ENCODE measurements at places on chromosomes 11 and 22. TPM values are rescaled to one million over a fixed set of nuclear protein-coding genes. Genes with fewer than 3 reads are reported as not detected.

- no peaks in the 10 kb centered on the region for H3K36me3 ChIP-seq
- H3K27me3 ChIP-seq, result peaks cover 3% of the 10 kb centered on the region
- H3K4me3 ChIP-seq, result no peak overlapping the region
- H3K4me1 ChIP-seq, result no peaks in the 10 kb centered on the region
- H3K27ac ChIP-seq, result no peak overlapping the region
Observed at GRCh38 chr22:48740086-48740730, 1087.5 kb downstream of the BRD1 start.

GRCh38 chr22:17199003-17199731 is 20.1 kb downstream of the ADA2 start:
- H3K4me1 ChIP-seq, result no peaks in the 10 kb centered on the region
- peaks cover 20% of the 10 kb centered on the region for H3K36me3 ChIP-seq
- no peak overlapping the region for H3K4me3 ChIP-seq
- H3K27me3 ChIP-seq, result no peaks in the 10 kb centered on the region

DNA sequence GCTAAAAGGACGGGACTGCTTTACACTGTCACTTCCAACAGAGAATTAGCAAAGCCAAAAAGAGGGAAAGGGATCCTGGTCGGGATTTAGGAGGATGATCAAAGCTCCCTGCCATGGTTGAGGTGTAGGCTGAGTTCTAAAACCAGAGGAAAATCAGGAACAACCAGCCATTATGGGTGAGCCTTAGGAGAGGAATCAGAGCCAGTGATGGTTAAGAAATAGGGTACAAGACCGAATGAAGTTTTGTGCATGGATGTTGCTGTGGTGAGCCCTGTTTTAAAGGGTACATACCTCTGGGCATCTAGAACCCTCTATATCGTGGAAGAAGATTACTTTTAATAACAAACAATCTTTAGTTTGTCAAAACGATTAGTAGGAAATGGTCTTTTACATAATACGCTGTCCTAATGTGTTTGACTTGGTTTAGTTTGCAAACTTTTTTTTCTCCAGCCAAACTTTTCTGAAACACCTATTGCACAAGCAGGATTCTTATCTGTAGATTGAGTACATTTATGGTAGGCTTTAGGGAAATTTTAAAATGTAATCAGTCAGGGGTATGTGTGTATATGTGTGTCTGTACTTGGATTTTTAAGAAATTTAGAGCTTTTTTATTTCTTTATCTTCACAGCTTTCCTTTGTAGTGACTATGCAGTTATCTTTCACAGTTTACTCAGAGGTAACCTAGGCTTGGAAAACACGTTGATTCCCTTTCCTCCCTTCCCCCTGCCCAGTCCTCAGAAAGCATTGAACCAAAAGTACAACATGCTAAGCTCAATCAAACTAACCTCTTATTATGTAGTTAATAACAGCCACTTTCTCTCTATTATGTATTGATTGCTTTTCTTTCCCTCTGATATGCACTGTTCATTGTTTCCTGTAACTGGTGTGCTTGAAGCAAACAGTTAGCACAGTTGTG is 26.8 kb downstream of the TRIM44 start:
- DNase-seq, result no peak
- no peak overlapping the region for H3K4me3 ChIP-seq
- no peaks in the 10 kb centered on the region for H3K36me3 ChIP-seq
- H3K27me3 ChIP-seq, result no peaks in the 10 kb centered on the region
- H3K27ac ChIP-seq, result no peak overlapping the region

- peaks cover 19% of the 10 kb centered on the region for H3K4me1 ChIP-seq
- no peak for DNase-seq
- no peak overlapping the region for H3K27ac ChIP-seq
- H3K4me3 ChIP-seq, result no peak overlapping the region
- H3K36me3 ChIP-seq, result no peaks in the 10 kb centered on the region
Observed at GRCh38 chr11:76660533-76661305, 9.8 kb downstream of the LRRC32 start.

- H3K27ac ChIP-seq, result no peak overlapping the region
- H3K4me1 ChIP-seq, result no peaks in the 10 kb centered on the region
- no peak for DNase-seq
- no peak overlapping the region for H3K4me3 ChIP-seq
Observed at GRCh38 chr11:124891373-124891861, 6.2 kb downstream of the ROBO4 start.

- H3K4me1 ChIP-seq, result peaks cover 12% of the 10 kb centered on the region
- no peak for DNase-seq
- peaks cover 19% of the 10 kb centered on the region for H3K27me3 ChIP-seq
- H3K36me3 ChIP-seq, result peaks cover 5% of the 10 kb centered on the region
- no peak overlapping the region for H3K4me3 ChIP-seq
- H3K27ac ChIP-seq, result no peak overlapping the region
Observed at GRCh38 chr22:48102581-48102980, 1340.1 kb downstream of the TBC1D22A start.

DNA sequence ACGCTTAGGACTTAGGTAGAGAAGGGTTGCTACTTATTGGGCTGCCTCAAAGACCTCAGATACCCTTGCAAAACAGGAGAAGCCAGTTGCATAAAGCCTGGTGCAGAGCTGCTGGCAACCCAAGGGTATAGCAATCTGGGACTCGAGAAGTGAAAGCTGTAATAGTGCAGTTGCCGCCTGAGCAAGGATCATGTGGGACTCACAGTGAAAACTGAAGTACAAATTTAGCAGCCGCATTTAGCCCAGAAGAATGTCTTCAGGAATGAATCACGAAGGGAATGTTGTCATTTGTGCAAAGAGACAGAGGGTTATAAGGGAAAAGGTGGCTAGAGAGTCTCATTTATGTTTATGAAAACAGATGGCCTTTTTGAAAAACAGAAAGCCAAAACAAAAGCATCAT is 267.2 kb downstream of the TENM4 start:
- H3K36me3 ChIP-seq, result no peaks in the 10 kb centered on the region
- no peak overlapping the region for H3K4me3 ChIP-seq
- H3K27ac ChIP-seq, result no peak overlapping the region
- DNase-seq, result no peak
- H3K4me1 ChIP-seq, result no peaks in the 10 kb centered on the region

GRCh38 chr11:121615501-121615900 is 162.7 kb upstream of the SORL1-AS1 start:
- H3K4me3 ChIP-seq, result no peak overlapping the region
- peaks cover 98% of the 10 kb centered on the region for H3K36me3 ChIP-seq
- no peaks in the 10 kb centered on the region for H3K4me1 ChIP-seq

DNA sequence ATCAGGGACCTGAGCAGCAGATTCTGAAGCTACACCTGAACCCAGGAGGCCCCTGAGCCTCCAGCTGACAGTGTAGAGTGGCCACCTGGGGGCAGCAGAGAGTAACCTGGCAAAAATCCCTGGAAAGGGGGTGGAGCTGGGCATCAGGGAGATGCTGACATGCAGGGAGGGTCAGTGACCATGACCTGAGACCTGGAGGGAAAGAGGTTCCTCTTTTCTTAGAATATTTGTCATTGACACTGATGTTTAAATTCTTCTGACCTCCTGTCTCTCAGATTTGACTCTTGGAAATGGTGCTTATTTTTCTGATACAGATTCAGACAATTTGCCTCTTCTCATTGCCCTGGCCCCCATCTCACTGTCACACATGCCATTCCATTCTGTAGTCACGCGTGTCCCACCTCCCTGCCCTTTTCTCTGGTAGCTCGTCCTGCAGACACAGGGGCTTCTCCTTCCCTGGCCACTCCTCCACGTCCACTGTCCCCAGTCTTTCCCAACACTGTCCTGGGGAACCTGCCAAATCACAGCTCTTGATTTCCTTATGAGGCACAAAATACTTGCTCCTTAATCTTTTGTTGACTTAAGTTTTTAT is 117.2 kb upstream of the IGLL5 start:
- no peaks in the 10 kb centered on the region for H3K4me1 ChIP-seq
- no peak overlapping the region for H3K4me3 ChIP-seq
- H3K27me3 ChIP-seq, result no peaks in the 10 kb centered on the region
- no peak overlapping the region for H3K27ac ChIP-seq
- no peak for DNase-seq

DNA sequence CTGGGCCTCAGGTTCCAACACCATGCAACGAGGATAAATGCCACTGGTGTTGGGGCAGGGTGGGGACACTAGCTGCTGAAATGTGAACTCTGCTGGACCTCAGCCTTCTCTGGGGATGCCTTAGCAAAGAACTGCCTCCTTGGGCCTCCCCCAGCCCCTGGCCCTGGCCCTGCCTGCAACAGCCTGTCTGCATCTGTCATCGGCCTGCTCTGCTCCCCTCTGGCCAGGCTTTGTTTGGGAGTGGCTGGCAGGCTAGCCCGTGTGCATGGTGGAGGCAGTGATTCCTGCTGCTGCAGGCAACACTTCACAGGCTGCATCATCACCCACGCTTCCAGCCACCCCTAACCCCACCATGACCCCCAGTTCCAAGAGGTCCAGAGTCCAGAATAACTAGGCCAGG is 11.5 kb upstream of the MYOD1 start:
- H3K36me3 ChIP-seq, result no peaks in the 10 kb centered on the region
- peaks cover 16% of the 10 kb centered on the region for H3K27me3 ChIP-seq
- DNase-seq, result no peak
- H3K27ac ChIP-seq, result no peak overlapping the region
- no peaks in the 10 kb centered on the region for H3K4me1 ChIP-seq

GRCh38 chr11:95790933-95791708 is 823 bp downstream of the CEP57 start:
- no peaks in the 10 kb centered on the region for H3K36me3 ChIP-seq
- peak overlapping the region; percentile 91 for H3K4me3 ChIP-seq

- H3K36me3 ChIP-seq, result no peaks in the 10 kb centered on the region
- H3K27ac ChIP-seq, result no peak overlapping the region
- H3K27me3 ChIP-seq, result no peaks in the 10 kb centered on the region
- peaks cover 19% of the 10 kb centered on the region for H3K4me1 ChIP-seq
- DNase-seq, result no peak
Observed at GRCh38 chr22:25566186-25566897, 1.9 kb downstream of the GRK3 start.

GRCh38 chr11:75823415-75823814 is 8.4 kb downstream of the UVRAG start:
- no peaks in the 10 kb centered on the region for H3K36me3 ChIP-seq
- DNase-seq, result no peak
- H3K4me1 ChIP-seq, result peaks cover 3% of the 10 kb centered on the region
- no peak overlapping the region for H3K4me3 ChIP-seq
- H3K27me3 ChIP-seq, result no peaks in the 10 kb centered on the region

GRCh38 chr11:92384802-92385201 is 160.2 kb downstream of the FAT3 start:
- no peak overlapping the region for H3K27ac ChIP-seq
- no peaks in the 10 kb centered on the region for H3K36me3 ChIP-seq
- no peaks in the 10 kb centered on the region for H3K4me1 ChIP-seq
- H3K4me3 ChIP-seq, result no peak overlapping the region
- no peaks in the 10 kb centered on the region for H3K27me3 ChIP-seq

GRCh38 chr22:33625959-33626358 is 294.3 kb downstream of the LARGE1 start:
- no peak overlapping the region for H3K4me3 ChIP-seq
- H3K27ac ChIP-seq, result no peak overlapping the region
- no peaks in the 10 kb centered on the region for H3K36me3 ChIP-seq
- H3K4me1 ChIP-seq, result no peaks in the 10 kb centered on the region

DNA sequence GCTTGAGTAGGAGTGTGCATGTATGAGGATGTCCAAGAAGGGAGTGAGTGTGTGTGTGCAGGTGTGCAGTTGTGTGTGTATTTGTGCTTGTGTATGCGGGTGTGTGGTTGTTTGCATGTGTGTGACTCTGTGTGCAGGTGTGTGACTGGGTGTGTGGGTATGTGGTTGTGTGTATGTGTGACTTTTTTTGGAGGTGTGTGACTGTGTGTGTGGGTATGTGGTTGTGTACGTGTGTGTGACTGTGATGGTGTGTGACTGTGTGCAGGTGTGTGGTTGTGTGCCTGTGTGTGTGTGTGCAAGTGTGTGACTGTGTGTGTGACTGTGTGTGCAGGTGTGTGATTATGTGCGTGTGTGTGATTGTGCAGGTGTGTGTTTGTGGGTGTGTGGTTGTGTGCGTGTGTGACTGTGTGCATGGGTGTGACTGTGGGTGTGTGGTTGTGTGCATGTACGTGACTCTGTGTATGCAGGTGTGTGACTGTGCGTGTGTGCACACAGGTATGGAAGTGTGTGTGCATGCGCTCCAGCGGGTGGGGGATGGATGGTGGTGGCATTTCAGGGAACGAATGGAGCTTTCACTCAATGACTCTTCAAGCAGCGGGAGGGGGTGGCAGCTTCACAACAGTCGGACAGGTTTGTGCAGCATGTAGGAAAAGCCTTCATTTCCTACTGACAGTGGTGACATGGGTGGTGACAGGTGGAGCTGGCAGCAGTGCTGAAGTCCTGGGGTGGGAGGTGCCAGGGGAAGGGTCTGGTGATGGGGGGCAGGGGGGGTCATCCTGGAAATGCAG is 47.6 kb downstream of the CACNA1I start:
- no peaks in the 10 kb centered on the region for H3K36me3 ChIP-seq
- no peak overlapping the region for H3K27ac ChIP-seq
- no peaks in the 10 kb centered on the region for H3K27me3 ChIP-seq
- H3K4me1 ChIP-seq, result peaks cover 33% of the 10 kb centered on the region
- DNase-seq, result no peak

- H3K36me3 ChIP-seq, result no peaks in the 10 kb centered on the region
- H3K4me1 ChIP-seq, result peaks cover 17% of the 10 kb centered on the region
- H3K27ac ChIP-seq, result no peak overlapping the region
Observed at GRCh38 chr11:32421992-32422391, 13.3 kb downstream of the WT1 start.

DNA sequence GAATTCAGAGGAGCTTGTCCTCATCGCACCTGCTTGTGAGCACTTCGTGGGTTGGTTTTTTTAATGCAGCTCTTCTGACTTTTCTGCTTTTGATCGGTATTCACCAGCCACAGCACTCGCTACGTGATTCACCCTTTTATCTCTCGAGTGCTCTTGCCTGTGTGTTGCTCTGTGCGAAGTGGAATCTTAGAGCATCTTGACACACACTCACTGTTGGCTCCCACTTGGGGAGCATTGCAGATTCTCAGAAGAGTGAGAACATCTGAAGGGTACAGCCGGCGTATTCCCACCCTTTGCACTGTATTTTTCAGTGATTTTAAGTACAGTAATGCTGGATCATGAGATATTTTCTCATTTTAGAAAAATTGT is 10.9 kb downstream of the TNNT3 start:
- DNase-seq, result no peak
- peaks cover 44% of the 10 kb centered on the region for H3K27me3 ChIP-seq

- H3K27me3 ChIP-seq, result no peaks in the 10 kb centered on the region
- no peak overlapping the region for H3K27ac ChIP-seq
- H3K4me1 ChIP-seq, result no peaks in the 10 kb centered on the region
Observed at GRCh38 chr11:15836795-15837194, 519.6 kb downstream of the SOX6 start.

HBB gene
- total RNA-seq, result 0.65 TPM

ROM1 gene
- 4.5 TPM for total RNA-seq

PHLDA2 gene
- total RNA-seq, result 0.88 TPM

CEP126 gene
- 2.2 TPM for total RNA-seq

PANX2 gene
- 0.32 TPM for total RNA-seq

SCN3B gene
- total RNA-seq, result not detected

SHISA8 gene
- total RNA-seq, result 0.92 TPM

POU2AF3 gene
- total RNA-seq, result not detected

ELFN2 gene
- total RNA-seq, result 0.70 TPM

OR51B5 gene
- not detected for total RNA-seq

MS4A3 gene
- total RNA-seq, result 0.40 TPM

APOL6 gene
- total RNA-seq, result 50.0 TPM

ACTN3 gene
- 0.23 TPM for total RNA-seq

APOL4 gene
- total RNA-seq, result not detected

LSP1 gene
- total RNA-seq, result 375 TPM

SMTNL1 gene
- not detected for total RNA-seq

XKR3 gene
- total RNA-seq, result not detected

All from T-cell (primary cell).